T-helper 9 cell (primary cell): ENCODE measurements at places on chromosomes 3 and 15.

DNA sequence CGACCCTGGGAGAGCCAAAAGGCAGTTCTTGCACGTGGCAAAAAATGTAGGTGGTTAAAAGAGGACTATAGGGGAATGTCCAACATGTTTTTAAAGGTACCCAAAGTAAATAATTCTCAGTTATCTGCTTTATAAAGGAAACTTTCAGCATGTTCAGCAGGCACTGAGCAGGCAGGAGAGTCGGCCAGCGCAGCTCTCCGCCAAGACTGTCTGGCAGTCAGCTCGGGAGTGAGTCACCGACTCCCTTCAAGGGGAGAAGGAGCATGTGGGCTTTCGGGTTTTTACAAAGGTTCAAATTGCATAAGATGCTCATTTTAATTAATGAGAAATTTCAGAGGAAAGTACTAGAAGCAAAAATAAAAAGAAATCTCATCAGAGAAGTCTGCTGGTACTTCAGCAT is 7.0 kb downstream of the GABRA5 start:
- no peak for DNase-seq

DNA sequence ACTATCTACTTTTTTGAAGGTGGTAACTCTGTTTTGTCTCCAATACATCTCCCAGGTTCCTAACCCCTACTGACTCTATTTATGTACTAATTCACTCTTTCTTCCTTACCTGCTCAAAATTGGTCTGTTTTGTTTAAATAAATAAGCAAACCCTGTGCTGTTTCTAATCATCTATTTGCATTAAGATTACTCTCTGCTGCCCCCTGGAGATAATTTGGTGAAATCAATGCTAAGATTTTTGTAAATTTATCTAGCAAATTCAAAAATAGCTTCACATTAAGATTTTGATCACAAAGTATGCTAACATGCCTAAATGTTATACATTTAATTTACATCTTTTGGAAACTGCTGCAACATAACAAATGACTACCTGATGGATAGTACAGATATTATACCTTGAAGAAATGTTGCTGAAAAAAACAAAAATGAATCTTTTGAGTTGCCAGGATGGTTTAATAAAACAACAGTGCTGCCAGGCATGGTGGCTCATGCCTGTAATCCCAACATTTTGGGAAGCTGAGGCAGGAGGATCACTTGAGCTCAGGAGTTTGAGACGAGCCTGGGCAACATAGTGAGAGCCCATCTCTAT is 4.4 kb upstream of the CD200R1 start:
- no peak for DNase-seq

GRCh38 chr3:37163262-37164015 is 10.9 kb downstream of the LRRFIP2 start:
- no peak for DNase-seq

- DNase-seq: no peak
Observed at GRCh38 chr3:197496746-197497125, 59.0 kb downstream of the BDH1 start.

GRCh38 chr15:91898843-91899242 is 45.3 kb downstream of the SLCO3A1 start:
- DNase-seq: no peak

GRCh38 chr3:69165744-69166143 is 43.3 kb upstream of the LMOD3 start:
- DNase-seq: no peak

DNA sequence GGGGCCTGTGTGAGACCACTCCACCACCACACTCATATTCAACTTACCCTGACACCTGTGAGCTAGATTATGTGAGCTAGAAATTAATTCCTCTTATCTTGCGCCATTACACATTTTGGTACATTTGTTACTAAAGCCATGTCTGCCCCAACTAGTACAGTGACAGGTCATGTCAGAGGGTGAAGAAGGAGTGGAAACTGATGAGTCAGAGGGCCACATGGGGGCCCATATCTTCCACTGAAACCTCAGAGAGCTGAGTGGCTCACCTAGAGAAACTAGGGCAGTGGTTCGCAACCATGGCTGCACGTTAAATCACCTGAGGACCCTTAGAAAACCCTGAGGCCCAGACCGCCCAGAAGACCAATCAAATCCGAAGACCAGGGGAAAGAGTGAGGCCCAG is 15.7 kb upstream of the MEF2A start:
- no peak for DNase-seq

GRCh38 chr3:150497956-150498355 is 48.3 kb downstream of the SERP1 start:
- DNase-seq: no peak

- no peak for DNase-seq
Observed at GRCh38 chr3:61750766-61751165, 189.4 kb downstream of the PTPRG start.

- DNase-seq: no peak
Observed at GRCh38 chr15:87896936-87897335, 359.6 kb downstream of the NTRK3 start.

DNA sequence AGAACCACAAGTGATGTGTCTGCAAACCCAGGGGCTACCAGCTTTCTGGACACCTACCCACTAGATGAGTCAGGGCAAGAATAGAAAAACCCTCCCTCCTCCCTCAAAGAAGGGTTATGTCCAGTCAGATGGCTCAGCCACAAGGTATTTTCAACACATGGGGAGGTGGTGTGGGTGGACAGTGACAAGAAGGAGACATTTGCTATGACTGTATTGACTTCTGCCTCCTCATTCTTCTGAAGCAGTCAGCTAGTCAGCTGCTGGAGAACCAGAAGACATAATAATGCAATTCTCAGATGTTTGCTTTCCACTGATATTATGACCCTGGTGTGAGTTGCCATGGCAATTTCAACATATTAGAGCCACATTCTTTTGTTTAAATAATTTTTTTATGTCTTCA is 66.7 kb upstream of the GOLGA8B start:
- no peak for DNase-seq

- DNase-seq: no peak
Observed at GRCh38 chr3:66406163-66406562, 94.7 kb downstream of the LRIG1 start.

DNA sequence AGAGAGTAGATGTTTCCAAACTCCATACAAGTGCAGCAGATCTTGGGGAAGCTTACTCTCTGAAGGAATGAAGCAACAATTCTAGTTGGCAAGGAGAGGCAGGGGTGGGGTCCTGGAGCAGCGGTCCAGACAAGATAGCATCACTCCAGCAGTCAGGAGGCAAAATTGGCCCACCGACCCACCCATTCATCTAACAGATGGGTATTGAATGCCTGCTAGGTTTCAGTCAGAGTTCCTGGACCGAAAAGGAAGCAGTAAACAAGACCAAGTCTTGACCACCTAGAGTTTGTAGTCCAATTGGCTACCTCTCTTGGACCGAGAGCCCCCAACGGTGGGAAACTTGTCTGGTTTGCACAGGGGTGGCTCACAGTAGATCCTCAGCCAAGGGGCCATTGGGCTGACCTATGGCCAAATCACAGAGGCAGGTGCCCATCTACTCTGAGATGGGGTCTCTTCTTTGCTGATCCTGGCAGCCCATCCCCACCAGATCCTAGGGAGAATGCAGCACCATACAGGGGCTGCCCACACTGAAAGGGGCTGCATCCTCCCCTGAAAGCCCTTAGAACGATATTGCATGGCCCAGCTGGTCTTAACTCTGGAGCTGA is 74.3 kb downstream of the CORO2B start:
- no peak for DNase-seq

DNA sequence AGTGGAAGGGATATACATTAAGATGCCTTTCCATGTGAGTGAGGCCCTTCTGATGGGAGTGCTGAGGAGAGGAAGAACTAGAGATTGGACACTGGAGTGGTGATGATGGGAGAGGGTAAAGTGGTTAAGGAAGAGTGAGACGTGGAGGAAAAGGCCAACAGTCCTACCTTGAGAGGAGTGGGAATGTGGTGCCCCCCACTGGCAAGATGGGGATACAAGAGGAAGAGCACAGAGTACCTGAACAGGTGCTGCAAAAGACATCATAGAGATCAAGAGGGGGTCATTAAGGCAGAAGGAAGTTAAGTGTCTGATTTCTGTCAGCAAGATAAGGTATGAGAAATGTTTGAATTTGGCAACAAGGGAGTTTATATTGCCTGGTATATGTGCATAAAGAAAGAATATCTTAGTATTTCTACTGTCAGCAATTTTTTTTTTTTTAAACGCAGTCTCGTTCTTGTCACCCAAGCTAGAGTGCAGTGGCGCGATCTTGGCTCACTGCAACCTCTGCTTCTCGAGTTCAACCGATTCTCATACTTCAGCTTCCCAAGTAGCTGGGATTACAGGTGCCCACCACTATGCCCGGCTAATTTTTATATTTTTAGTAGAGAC is 34.0 kb downstream of the ARIH2 start:
- peak; percentile 33 for DNase-seq

GRCh38 chr3:3998140-3998922 is 199.1 kb downstream of the LRRN1 start:
- no peak for DNase-seq

GRCh38 chr3:104510131-104510849 is 856.4 kb upstream of the ALCAM start:
- no peak for DNase-seq

DNA sequence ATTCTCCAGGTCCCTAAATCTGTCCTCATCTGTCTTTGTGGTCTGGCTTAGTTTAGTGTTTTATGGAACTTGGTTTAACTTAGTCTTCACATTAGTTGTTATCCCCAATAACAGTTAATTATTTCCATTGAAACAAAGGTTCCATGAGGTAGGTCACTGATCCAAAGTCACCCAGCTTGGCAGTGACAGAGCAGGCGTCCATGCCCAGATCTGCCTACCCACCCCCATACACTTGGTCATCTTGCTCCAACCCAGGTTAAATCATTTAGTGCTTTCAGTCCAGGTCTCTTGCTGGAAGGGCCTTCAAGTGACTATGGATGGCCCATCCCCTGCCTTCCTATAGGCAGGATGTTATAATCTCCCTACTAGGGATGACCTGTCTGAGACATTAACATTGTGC is 127.4 kb downstream of the MYRIP start:
- no peak for DNase-seq

DNA sequence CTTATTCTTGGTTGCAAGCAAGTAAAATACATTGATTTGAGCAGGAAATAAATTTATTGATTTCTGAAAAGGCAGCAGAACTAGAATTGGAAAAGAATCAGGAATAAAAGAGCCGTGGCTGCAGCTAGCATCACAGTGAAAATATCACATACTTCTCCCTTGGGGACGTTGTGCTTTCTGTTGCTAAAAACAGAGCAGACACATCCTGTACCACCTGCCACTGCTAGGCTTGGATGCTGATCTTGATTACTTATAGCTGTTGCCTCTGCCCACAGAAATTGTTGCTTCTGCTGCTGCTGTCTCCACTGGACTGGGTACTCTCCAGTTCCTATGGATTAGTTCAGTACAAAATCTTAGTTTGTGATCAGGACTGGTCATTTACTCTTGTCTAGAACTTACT is 283.8 kb downstream of the C3orf38 start:
- DNase-seq: no peak

DNA sequence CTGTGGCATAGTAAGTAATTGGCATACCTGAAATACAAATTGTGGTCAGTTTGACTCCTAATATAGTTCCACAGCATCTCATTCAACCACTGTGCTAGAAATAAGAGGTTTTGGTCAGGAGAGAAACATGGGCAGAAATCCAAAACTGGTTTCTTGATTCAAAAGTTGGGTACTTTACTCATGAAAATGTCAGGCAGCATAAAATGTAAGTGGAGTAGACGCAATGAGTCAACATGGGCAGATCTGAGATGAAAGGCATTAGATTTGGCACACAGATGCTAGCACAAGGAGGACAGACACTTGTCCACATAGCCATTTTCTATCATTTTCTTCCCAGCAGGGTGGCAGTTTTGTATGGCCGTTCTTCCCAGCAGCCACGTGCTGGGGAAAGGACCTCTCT is 255.8 kb upstream of the CDIN1 start:
- DNase-seq: no peak

DNA sequence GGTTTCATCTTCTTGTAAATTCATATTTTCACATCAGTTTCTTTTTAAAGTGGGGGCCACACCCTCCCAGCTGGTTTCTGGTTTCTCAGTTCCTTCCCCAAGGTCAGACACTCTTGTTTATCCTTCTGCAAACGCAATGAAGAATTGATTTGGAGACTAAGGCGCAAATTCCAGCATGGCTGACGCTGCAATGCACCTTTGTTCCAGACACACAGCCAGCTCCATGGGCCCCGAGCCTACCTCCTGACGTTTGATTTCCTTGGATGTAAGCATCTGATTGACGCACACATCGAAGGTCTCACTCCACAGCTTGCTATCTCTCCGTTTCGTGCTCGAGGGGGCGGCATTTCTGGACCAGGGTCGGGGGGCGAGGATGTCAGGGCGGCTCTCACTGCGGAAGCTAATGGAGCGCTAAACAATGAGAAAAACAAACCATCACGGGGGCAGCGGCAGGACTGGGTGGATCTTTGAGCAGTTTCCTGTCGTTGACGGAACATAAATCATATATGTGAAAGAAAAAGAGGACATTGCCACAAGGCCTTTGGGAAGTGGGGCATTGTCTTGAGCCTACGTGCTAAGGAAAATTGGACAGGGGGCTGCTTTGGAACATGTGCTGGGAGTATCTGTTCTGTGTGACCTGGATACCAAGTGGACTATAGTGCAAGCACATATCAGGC is 46.9 kb downstream of the ARHGEF3 start:
- DNase-seq: peak; percentile 8

- no peak for DNase-seq
Observed at GRCh38 chr3:100682056-100682853, 27.0 kb upstream of the TFG start.

DNA sequence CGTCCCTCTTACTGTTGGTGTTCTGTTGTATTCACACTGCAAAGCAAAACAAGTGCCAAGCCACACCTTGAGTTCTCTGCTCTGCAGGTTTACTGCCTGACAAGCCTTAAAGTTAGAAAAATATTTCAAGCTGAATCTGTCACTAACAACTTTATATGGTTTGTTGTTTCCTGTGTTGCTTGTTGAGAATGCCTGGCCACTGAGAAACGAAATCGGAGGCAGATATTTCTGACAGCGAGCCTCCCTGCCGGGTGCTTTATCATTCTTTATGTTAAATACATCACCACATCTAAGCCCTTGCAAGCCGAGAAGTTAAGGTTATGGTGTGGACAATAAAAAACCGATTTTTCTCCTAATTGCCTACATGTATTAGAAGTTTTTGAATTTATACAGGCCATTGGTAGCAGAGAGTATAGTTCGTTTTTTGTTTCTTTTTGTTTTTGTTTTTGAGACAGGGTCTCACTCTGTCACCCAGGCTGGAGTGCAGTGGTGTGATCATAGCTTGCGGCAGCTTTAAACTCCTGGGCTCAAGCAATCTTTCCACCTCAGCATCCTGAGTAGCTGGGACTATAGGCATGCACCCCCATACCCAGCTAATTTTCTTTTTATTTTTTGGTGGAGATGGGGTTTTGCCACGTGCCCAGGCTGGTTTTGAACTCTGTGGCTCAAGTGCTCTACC is 188.4 kb upstream of the ICE2 start:
- DNase-seq: no peak

GRCh38 chr3:110618512-110619226 is 452.9 kb upstream of the NECTIN3 start:
- DNase-seq: no peak
